Stimulated activated CD4-positive, alpha-beta T cell treated with anti-CD3 and anti-CD28 coated beads, Interleukin-15, amount 100 ng/mL, for 48 hours (primary cell): ENCODE measurements at places on chromosomes 3 and 15.
A peak's percentile ranks its signal among the peaks of the same experiment; 100 is the strongest.

DNA sequence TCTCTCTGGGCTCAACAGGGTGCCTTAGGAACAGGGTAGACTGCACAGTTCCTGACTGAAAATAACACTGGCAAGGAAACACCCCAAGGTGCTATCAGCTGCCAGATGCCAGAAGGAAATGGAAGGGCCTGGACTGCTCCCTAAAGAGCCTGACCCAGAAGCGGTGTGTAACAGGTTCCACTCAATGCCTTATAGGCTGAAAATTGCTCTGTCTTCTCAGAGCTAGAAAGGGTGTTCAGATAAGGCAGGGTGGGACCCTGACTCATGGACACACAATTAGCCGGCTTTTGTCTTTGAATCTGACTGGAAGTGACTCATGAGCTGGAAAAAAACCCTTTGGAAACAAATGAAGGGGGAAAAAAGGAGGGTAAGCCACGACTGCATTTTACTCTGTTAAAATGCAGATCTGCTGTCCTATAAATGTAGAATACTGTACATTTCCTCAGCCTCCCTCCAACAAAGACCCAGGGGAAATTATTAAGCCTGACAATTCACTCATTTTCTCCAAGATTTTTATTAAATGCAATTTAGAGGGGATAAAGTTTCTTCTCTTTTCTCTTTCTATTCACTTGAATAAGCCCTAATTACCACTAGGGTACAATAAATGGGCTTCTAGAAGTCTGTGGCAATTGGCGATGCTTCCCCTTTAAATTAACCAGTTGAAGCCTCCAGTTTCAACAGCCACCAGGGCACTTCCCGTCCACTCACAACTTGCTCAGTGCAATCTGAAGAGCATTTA is 160.2 kb upstream of the TBL1XR1 start:
- DNase-seq: no peak

- DNase-seq: no peak
These were observed 733.7 kb downstream of the ZNF385D start for GRCh38 chr3:21017115-21017852.

DNA sequence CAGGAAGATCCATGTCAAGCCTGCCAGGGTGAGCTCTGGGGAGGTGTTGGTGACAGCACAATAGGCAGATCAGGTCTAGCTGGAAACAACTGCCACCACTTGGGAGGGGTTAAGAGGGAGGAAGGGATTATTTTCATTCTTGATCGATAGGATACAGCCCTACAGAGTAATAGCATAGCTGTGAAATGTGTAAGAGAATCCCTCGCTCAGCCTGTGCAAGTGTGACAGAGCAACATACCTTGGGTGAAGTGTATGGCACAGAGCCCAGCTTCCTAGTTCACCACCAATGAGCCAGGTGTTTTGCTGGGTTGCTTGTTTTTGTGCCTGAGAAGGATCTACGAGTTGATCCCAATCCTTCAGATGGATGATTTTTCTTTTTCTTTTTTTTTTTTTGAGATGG is 9.2 kb upstream of the DCUN1D1 start:
- no peak for DNase-seq

GRCh38 chr3:161695811-161696210 is 199.2 kb downstream of the OTOL1 start:
- DNase-seq: no peak

- DNase-seq: no peak
These were observed 61.3 kb upstream of the GATM start for GRCh38 chr15:45439521-45440260.

GRCh38 chr3:75176937-75177336 is 487.2 kb upstream of the FRG2C start:
- no peak for DNase-seq

DNA sequence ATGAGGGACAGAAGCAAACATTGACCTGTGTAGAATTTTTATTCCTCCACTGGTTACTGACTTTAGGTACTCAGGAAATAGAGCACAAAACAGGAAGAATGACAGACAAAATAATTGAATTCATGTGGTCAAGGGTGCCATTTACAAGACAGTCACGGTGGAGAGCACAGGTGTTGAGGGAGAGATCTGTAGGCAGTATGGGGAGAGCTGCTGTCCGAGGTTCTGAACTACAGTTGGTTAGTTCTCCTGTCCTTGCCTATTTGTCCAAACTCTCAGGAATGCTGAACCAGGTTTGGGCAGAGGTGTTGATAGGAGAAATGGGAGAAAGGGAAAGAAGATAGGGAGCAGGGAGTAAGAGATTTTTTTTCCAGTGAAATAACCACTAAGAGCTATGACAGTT is 178.5 kb upstream of the ZBTB20 start:
- DNase-seq: no peak

DNA sequence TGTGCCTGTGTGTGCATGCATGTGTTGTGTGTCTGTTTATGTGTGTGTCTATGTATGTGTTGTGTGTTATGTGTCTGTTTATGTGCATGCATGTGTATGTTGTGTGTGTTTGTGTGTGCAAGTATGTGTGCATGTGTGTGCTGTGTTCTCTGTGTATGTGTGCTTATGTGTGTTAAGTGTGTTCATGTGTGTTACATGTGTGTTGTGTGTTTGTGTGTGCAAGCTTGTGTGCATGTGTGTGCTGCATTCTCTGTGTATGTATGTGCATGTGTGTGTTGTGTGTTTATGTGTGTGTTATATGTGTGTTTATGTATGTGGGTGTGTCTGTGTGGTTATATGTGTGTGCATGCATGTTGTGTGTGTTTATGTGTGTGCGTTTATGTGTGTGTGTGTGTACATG is 14.9 kb downstream of the UROC1 start:
- DNase-seq: no peak

- no peak for DNase-seq
These were observed 11.9 kb upstream of the PKM start for GRCh38 chr15:72242775-72243370.

DNA sequence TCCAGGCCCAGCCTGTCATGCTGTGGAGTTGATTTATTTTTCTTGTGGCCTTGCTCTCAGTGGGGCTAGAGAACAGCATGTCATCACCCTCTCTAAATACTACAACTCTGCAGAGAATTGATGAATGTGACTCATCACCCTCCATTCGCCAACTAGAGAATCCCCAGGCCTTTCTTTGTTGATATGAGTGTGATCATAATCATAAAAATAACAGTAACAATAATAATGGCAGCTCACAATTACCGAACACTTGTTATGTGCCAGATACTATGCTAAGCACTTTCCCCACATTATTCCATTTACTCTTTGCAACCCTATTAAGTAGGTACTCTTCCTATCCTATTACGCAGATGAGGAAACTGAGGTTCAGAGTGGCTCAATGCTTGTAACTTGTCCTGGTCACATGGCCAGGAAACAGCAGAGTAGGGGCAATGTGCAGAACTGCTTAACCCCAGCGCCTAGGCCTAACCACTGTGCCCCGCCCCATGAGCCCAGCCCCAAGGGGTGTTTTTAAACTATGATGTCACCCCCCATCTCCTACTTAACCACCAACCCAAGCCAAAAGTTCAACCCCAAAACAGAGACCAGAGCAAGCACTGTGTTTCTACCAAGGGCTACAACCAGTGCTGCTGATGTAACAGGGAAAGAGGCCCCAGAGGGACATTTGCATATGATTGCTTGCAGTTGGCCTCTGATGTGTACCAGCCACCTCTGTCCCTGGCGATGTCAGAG is 104.5 kb downstream of the ADCY5 start:
- DNase-seq: no peak

DNA sequence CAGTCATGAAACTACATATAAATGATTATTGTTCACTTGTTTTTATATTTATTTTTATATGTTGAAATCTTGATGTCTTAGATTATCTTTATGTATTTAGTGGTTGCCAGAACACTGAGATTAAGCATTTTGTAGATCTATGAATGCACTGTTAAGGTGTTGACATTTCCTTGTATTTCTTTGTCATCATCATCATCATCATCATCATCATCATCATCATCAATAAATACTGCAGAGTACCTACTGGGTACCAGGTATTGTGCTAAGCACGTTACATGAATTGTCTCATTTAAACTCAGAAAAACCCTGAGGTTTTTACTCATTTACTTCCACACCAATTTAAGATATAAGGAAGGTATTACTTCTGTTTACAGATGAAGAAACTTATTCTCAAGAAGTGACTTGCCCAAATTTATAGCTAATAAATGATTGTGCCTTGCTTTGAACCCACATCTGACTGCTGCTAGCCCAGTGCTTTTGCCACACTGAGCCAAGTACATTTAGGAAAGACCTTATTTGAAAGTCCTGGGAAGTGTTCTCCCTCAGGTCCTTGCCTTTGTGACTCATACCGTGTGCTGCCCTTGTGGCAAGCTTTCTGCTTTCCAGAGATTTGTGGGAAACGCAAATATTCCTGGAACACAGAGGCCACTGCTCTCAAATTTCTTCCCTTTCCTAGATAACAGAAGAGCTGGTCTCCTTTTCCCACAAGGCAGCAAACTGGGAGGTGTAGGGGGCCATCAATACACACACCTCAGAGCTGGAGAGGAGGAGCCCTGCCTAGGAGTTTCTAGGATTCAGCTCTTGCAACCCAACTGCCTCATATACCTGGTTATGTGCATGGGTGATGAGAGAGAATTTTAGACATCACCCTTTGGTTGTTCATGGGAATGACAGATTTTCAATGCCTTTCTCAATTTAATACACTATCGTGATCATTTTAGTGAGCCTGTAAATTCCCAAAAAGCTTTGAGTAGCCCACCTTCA is 115.4 kb upstream of the C15orf61 start:
- no peak for DNase-seq

- DNase-seq: no peak
These were observed 1059.2 kb downstream of the ZPLD1 start for GRCh38 chr3:103494011-103494410.

DNA sequence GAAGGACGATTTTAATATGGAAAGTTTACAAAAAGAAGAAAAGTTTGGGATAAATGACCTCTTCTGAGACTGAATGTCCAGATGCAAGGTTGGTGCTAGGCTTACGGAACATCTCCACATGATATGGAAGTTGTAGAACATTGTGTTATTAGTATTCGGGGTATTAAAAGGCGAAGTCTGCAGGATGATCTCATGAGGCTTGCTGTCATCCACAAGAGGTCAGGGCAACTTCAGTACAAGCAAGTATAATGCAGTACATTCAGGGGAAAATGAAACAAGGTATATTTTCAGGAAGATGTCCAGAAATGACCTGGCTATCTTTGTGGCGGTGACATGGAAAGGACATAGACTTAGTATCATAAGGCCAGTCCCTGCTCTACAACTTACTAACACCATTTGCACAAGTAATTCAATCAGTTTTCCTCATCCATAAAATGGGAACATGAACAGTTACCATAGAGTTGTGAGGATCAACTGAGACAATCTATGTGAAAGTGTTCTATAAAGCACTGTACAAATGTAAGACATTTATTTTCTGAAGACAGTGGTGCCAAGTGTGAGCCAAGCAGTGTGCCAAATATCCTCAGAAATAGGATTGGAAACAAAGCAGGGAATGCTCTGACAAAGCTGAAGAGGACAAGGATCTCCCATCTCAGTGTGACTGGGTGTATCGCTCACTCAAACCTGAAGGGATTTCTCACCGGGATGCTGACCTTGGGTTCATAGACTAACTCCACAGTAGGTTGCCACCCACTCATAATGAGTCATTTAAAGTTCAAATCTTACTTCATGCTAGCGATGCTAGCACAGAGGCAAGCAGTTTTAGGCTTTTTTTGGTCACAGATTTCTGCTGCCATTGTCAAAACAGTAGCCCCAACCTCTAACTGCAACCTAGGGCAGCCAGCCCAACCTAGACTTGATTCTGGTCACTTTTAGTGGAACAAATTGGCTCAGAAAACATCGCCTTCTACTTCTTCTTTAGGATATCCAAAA is 118.3 kb downstream of the TIGIT start:
- peak; percentile 19 for DNase-seq

GRCh38 chr15:36644191-36644896 is 64.9 kb downstream of the CDIN1 start:
- no peak for DNase-seq

DNA sequence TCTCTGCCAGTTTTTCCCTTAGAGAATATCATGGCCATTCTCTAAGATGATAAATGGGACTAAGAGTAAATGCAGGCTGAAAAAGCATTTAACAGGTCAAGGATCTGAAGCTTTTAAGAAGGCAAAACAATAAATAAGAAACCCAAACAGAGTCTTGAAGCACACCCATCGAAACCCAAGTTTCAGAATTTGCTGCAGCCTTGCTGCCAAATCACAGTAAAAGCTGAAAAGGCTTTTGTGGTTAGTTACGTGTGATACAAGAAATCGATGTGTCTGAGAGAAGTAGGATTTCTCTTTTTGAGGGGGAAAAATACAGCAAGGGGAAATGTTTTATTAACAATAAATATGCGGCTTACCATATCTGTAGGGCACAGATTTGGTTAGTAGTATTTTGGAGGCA is 92.0 kb downstream of the IGF1R start:
- no peak for DNase-seq

DNA sequence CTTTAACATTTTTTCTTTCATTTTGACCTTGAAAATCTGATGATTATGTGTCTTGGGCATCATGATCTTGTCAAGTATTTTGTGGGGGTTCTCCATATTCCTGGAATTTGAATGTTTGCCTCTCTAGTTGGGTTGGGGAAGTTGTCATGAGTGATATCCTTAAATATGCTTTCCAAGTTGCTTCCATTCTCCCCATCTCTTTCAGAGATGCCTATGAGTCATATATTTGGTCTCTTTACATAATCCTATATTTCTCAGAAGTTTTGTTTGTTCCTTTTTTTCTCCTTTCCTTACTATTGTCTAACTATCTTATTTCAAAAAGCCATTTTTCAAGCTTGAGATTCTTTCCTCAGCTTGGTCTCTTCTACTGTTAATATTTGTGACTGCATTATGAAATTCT is 69.0 kb upstream of the CCDC80 start:
- no peak for DNase-seq

DNA sequence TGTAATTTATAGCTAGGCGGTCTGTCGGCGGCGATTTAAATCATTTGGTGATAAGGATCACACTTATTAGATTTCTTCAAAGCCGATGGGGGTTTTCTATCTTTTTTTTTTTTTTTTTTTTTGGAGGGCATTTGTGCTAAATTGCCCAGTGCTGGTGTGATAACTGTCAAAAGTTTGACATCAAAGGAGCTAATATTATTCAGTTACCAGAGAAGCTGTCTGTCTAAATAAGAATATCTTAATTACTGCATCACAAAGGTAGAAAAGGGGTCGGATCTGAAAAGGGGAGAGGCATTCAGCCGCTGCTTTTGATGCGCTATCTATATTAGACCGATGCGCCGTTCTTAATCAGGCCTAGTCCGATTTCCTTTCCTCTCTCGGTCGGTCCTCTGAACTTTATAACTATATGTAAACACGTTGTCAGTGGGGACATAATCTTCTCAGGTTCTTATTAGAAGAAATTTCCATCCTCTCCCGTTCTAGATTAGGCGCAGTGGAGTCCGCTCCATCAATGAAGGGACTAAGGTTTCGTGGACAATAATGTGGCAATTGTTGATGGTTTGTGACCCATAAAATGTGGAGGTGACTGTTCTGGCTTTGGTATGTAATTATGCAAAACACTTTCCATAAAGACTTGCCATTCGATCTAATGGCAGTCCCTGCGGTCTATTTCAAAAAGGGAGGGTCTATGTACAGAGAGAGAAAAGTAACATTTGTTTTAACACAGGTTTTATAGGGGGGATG is 31.7 kb downstream of the NR2F2 start:
- DNase-seq: no peak

- no peak for DNase-seq
These were observed 85.4 kb downstream of the MAGI1 start for GRCh38 chr3:65953301-65953812.
